Astrocyte of the spinal cord (primary cell): ENCODE measurements at places on chromosomes 6 and 20.

GRCh38 chr6:107709341-107709740 is 114.8 kb downstream of the SCML4 start:
- DNase-seq, result no peak

DNA sequence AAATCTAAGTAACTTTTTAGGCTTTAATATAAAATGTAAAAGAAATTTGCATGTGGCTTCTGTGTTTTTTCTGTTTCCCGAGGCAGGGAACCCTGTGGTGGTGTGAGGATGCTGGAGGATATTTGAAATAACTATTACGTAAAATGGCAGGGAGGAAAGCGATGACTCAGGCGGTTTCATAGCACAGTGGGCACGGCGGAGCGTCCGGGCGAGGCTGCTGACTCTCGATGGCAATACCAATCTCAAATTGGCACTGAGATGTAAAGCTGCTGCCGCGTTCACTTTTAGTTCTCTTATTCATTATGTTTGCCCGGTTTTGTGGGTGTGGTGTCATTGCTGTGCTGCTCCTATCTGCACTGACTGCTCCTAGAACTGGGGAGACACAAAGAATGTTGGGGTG is 254.3 kb downstream of the THBS2 start:
- DNase-seq, result no peak

DNA sequence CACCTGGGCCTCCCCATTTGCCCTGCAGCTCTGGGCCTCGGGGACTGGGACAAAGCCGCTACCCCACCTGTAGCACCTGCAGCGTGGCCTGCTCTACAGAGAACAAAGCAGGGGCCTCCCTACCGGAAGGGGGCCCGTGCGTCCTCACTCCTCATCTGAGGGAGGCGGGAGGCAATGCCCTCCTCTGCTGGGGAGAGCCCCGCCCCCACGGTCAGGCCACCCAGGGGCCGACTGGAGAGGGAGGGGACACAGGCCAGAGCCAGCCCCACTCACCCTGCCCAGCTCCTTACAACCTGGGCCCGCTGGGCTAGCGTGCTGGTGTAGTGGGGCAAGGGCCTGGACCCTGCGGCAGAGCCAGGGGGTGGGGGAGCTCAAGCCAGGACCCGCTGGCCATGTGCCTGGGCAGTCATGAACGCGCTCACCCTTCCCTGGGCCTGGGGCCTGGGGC is 8.0 kb downstream of the LAMA5 start:
- no peak for DNase-seq

GRCh38 chr6:160177220-160177619 is 55.6 kb downstream of the SLC22A1 start:
- no peak for DNase-seq

GRCh38 chr6:11571073-11571472 is 33.5 kb downstream of the TMEM170B start:
- DNase-seq, result no peak

- DNase-seq, result peak; percentile 83
These were observed at the start of gene NQO2 for GRCh38 chr6:2999618-3000557. Gene NQO2 (plus strand): TSS chr6:2999894. CDS start chr6:3006553, 6,659 bp downstream.

DNA sequence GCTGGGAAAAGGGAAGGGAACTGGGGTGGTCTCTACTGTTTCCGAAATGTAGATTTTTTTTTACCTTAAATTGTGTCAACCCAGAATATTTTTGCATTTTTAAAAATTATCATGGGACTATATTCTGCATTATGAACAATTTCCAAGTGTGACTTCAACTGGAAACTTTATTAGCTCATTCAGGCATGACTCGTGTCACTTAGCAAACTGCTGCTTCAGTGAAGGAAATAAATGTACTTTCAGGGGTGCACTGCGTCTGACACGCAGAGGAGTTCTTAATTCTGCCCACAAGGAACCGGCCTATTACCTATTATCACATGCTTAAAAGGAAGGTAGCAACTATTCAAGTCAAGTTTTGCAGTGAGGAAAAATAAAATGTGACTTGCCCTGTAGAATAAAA is 291.3 kb upstream of the PRDM1 start:
- DNase-seq, result no peak

DNA sequence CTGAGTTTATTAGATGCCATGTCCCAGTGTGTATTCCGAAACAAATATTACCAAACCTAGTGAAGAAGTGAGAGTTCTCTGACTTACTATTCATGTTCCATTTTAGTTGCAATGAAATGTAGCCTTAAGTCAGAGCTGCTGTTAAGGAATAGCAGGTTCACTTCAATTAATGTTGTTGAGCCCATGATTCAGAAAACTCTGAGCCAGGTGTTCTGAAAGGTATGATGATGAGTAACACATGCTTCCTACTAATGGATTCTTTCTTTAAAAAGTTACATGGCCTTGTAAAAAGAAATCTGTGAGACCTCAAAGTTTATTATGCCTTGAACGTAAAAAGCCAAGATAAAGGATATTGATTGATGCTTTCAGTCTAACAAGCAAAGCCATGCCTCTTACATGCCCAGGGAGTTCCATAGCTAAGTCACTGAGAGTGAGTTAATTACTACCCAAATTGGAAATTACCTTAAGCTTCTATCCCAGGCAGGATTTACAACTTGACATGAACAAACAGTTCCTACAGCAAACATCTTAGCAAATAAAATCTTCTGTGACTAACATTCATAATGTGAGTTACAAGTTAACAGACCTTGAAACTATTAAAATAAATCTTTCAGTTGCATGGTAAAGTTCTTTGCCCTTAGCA is 122.9 kb downstream of the AKAP7 start:
- DNase-seq, result no peak

DNA sequence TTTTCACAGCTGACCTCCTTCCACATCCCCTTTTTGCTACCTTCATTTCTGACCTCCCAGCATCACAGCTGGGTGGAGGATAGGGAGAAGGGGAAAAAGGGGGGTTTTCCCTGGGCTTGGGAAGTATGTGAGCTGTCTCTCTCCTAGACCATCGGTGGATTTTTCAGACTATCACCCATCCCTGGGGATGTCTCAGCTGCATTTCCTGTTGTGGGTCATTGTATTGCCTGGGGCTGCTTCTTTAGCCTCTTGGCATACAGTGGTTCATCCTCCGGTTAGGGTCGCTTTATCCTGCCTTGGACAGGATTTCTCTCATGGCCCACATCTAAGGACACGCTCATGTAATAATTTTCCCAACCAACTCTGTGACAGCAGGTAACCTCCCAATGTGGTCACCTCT is 142.5 kb upstream of the ARG1 start:
- DNase-seq, result no peak

- DNase-seq, result no peak
These were observed 1267.0 kb upstream of the CITED2 start for GRCh38 chr6:140641412-140641811.

- DNase-seq, result no peak
These were observed 24.5 kb upstream of the TCP11 start for GRCh38 chr6:35165630-35166071.

- DNase-seq, result no peak
These were observed 6.1 kb downstream of the COL21A1 start for GRCh38 chr6:56241124-56241802.

- DNase-seq, result no peak
These were observed 14.8 kb downstream of the MTCH1 start for GRCh38 chr6:36970892-36971842.

GRCh38 chr6:10603219-10603618 is 82.1 kb downstream of the GCNT2 start:
- no peak for DNase-seq

DNA sequence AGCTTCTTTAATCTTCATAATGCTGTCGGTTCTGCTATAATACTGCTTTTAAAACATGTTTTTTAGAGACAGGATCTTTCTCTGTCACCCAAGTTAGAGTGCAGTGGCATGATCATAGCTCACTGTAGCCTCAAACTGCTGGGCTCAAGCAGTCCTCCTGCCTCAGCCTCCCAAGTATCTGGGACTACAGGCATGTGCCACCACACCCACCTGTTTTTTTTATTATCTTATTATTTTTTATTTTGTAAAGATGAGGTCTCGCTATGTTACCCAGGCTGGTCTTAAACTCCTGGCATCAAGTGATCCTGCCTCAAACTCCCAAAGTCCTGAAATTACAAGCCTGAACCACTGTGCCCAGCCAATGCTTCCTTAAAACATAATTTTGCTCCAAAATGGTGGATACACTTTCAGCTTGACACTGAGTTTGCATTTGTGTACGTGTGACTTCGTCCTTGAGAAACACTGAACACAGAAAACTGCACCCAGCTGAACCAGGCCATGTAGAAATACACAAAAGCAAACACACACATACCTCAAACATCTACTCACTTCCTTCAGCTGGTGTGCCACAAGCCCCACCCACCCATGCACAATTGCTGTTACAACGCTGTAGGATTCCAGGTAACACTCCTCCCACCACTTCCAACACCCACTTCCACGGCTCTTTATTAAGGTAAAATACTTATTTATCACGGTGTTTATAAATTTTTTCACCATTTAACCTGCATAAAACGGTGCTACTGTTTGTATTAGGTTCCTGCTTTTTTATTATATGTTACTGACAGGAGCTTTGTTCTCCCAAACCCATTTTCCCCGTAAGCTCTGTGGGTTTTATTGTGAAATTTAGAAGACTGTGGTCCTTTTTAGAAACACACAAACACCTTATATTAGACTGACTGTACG is 109.1 kb downstream of the TSHZ2 start:
- peak; percentile 47 for DNase-seq

GRCh38 chr20:59031564-59032022 is 542 bp downstream of the ATP5F1E start:
- DNase-seq, result no peak

DNA sequence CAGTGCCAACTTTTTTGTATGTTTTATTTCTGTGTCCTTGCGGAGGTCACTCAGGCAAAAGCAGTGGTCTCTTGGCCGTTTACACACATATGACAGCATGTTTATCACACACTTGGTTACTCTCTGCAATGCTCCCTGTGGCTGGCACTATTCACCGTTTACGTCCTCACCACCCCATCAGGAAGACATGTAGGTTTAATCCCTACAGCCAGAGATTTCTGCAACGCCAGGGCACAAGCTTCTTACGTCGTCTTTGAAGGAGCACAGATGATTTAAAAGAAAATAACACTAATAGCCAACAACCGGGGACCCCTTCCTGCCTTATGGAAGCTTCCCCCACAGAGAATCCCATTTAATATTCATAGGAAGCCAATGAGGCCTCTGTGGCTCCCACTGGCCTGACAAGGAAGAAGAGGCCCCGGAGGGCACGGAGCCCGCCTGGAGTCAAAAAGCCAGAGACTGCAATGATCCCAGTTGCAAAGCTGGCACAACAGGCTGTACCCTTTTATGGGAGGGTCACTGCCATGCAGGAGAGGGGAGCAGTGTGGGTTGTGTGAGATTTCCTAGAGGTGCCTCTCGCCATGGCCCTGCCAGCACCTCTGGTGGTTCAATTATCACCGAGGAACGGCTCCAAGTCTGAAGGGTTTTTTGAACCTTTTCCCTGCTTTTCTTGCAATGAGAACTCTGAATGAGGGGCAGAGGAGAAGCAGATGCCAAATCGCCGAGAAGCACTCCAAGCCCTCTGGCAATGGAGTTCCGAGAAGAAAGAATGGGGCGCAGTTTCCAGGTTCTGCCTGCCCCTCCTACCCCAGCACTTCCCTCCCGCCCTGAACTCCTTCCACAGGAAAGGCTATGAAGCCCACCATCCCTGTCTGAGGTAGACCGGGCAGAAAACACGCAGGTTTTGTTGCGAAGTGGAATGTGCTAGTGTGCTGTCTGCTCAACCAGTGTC is 96.2 kb downstream of the THBS2 start:
- no peak for DNase-seq

- DNase-seq, result no peak
These were observed 208.6 kb downstream of the UST start for GRCh38 chr6:148955441-148955840.

DNA sequence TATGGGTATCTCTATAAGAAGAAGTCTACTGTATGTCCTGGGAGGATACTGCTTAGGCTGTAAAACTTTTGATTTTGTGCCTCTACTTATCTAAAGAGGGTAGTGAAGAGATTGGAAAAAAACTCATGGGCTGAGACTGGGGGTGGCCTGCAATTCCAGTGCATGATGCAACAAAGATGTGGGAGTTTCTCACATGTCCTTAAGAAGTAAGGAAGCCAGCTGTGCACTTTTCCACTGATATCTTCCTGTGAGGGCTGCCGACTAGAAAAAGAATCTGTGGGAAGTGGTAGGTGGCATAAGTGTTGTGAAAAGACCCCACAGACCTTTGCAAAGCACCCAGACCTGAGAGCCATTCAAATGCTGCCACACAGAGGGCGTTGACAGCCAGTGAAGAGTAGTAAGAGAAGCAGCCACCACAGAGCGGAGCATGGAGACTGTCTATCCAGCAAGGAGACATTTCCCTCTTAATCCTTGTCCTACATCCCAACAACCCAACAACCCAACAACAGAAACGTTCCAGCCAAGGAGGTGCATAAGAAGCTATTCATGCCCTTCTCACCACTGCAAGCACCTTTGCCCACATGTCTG is 65.1 kb downstream of the PFDN4 start:
- DNase-seq, result no peak

GRCh38 chr6:105606831-105607463 is 204.1 kb upstream of the PREP start:
- no peak for DNase-seq

DNA sequence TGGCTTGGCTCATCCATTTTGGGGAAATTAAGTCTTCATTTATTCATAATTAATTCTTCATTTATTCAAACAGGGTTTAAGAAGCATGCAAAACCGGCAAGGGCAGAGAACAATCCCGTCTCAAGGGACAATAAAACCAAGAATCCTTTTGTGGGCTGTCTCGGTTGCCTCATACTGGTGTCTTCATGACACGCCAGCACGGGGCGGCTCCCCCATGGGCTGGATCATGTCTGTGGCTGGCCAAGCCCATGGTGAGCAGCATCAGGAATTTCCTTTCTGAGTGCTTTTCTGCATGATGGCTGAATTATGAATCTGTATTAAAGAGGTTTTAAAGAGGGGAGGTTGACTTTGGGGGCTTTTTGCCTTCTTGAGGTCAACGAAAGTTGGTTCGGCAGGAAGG is 38.3 kb upstream of the DUSP22 start:
- no peak for DNase-seq

GRCh38 chr20:7902879-7903278 is 37.4 kb downstream of the HAO1 start:
- no peak for DNase-seq

DNA sequence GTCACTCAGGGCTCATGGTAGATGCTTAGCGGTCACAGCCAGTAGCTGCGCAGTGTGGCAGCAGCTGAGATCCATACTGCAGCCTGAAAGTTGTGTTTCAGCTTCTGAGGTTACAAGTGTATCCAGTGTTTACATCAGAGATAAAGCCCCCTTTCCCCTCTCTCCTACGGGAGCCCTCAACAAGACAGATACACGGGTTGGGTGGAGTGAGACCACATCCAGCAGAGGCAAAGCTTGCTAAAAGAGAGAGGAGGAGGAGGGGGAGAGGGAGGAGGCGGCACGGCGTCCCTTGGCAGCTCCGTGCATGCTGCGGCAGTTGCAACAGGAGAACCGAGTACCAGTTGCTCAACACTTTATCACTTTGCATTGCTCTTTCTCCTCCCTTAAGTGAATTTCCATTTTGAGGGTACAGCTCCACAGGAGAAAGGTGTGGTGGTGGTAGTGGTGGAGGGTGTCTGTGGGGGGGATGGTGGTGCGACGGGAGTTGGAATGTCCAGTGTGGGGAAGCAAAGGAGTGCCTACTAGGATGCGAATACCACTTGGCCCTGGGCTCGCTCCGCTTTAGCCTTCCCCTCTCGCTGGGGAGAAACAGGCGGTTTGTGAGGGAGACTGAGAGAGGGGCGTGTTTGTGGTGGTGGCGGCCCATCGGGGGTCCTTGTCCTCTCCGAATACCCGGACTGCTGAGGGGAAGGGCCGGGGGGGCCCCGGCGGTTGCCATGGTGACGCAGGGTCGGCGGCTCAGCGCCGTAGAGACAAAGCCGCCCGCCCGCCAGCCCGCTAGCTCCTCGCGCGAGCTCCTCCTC is 405 bp upstream of the RNF182 start:
- DNase-seq, result peak; percentile 68

- no peak for DNase-seq
These were observed 123.7 kb downstream of the MRPL14 start for GRCh38 chr6:44003345-44004061.
